ENCODE measurements at places on chromosomes 1 and 21. TPM values are rescaled to one million over a fixed set of nuclear protein-coding genes. Genes with fewer than 3 reads are reported as not detected.
A peak's percentile ranks its signal among the peaks of the same experiment; 100 is the strongest.

DNA sequence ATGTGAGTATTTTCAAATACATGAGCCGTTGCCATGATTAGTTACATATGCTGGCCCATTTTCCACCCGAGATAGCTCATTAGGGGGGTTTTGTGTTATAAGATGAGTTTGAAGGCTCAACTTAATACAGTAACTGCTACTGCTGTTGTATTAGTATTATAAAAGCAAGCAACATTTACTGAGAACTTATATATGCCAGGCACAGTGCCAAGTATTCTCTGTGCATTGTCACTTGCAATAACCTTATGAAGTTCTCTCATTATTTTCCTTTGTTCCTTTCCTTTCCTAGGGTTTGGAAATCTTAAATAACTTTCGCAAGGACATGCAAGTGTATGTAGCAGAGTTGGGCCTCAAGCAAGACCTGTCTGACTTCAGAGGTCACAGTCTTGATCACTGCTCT lies 107.9 kb downstream of the RYR2 start:
- no peak for DNase-seq

DNA sequence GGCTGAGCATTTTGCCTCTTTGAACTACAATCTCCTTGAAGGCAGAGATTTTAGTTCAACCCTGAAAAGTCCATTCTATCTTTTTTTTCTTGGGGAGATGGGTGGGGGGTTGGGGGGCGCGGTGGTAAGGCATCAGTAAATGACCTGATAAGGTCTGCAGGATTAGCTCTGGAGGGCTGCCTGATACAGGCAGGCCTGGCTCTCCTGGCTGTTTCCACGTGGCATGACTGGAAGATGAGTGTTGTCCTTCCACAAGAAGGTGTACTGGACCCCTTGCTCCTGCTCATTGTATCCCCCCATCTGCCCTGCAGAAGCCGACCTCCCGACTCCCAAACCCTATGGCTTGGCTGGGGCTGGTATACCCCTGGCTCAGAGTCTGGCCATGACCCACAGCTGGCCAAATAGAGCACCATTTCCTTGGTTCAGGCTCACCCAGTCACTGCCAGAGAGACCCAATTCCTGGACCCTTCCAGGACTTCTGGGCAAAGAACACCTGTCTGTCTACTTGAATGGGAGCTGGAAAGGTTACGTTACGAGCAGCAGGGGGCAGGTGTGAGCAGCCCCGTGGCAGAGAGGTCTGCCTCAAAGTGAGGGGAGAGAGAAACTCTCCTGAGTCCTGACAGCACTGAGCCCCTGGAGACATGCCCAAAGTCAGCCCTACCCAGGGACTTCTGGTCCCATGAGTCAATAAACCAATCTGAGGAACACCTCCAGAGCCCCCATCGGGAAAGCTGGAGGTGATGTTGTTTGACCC lies 17.0 kb downstream of the DHRS3 start:
- DNase-seq = peak; percentile 65

GRCh38 chr1:71304125-71304524 lies 223.3 kb upstream of the ZRANB2 start:
- no peak for DNase-seq

CNST gene
- polyA plus RNA-seq = 15.4 TPM

GRCh38 chr1:107874221-107874620 lies 90.8 kb downstream of the VAV3 start:
- no peak for DNase-seq

DNA sequence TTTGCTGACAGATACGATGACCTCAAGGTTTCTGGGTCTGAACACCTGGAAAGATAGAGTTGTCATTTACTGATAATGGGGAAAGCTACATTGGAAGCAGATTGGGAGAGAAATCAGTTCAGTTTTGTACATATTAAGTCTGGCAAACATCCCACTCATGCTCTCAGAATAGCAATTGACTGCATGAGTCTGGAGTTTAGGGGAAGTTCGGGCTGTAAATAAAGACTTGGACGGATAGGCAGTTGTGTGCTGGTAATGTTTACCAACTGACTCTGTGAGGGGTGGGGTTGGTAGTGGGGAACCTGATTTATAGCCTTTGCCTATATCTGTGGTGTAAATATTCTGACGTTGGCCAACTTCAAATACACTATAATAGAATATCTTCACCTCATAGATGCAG lies 4.0 kb downstream of the H6PD start:
- DNase-seq = no peak

LCE1C gene
- polyA plus RNA-seq = 3.0 TPM

LDLRAD1 gene
- 0.18 TPM for polyA plus RNA-seq

GRCh38 chr1:200362421-200362820 lies 47.4 kb downstream of the ZNF281 start:
- DNase-seq = no peak

DNA sequence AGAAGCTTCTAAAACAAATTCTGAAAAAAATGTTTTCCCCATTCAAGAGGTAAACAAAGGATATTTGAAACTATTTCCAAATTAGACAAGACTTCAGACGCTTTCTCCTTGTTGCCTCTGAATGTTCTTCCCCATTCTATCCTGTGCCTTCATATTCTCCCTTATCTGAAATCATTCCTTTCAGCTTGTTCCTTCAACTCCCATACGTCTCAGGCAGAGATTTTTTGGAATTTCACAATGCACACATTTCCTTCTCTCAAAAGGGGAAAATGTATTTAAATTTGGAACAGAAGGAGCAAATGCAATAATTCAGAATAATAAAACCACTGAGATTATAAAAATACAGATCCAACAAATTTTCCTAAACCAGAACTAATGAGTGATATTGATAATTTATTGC lies 198.7 kb upstream of the IVNS1ABP start:
- no peak for DNase-seq

GRCh38 chr1:35350872-35351271 lies 82.4 kb downstream of the ZMYM4 start:
- no peak for DNase-seq

OR10R2 gene
- 0.39 TPM for polyA plus RNA-seq

ZMYM4 gene
- 17.3 TPM for polyA plus RNA-seq

CD1E gene
- 154 TPM for polyA plus RNA-seq

- no peak for DNase-seq
Observed at GRCh38 chr1:158998781-158999161, 10.9 kb upstream of the IFI16 start.

DNA sequence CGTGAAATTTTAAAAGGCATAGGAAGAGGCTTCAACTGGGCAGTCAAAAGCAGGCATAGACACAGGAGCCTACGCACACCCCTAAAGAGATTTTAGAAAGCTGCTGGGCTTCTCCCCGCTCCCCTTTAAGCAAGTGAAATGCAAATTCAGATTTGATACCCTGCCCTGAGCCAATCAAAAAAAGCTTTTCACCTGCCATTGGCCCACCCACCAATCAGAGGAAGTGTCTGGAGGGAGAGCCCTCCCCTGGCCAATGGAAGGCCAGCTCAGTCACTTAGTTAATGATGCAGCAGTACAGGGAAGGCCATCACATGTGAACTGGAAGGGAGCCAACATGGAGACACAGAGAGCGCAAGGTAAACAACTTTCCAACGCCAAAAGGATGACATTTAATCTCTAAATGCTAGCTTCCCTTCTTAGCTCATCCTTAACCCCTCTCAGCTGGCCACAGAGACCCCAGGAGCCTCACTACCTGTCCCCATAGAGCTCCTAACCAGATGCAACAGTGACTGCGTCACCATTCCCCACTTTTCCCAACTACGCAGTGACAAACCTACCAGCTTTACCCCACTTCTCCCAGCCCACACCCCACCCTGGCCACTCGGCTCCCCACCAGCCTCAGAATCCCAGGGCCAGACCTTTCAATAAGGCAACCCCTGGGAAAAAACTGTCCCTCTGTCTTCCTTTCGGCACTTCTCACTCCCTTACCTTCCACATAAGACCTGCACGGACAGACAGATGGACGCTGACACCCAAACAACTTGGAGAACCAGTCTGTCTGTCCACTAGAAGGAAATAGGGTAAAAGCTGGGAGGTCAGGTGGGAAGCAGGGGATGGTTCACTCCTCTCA lies 71.0 kb downstream of the CD46 start:
- DNase-seq = no peak

GRCh38 chr21:43921979-43922945 lies 57.2 kb downstream of the AGPAT3 start:
- DNase-seq = peak; percentile 17

KCND3 gene
- polyA plus RNA-seq = 0.73 TPM

DNA sequence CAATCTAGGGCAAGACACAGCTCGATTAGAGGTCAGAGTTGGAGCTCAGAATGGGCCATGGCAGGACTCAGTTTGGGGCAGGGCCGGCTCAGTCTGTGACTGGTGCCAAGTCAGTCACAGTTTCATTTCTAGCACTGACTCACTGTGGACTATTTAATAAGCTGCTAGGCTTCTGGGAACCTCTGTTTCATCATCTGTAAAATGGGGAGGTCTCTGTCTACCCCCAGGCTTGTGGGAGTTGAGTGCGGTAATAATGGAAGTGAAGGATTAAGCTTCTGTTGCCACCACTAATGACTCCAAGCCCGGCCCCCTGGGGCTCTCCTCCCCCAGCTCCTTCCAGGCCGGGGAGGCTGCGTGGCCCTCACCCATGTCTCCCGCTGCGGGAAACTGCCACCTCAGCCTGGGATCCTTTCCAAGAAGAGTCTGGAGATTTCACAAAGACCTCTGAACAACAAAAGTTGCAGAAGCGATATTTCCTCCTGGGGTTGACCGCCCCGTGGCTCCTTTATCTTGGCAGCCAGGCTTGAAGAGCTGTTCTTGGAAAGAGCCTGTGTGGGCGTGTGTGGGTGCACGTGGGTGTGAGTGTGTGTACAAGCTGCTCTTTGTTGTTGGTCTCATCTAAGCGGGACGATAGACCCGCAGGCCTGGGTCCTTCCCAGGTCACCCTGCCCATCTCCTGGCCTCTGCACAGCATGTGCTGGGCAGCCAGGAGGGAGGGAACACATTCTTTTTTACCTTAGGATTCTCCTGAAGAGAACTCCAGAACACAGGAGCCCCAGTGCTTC lies 29.1 kb downstream of the KNCN start:
- no peak for DNase-seq

- DNase-seq = no peak
Observed at GRCh38 chr1:54583871-54584270, 35.8 kb downstream of the ACOT11 start.

- DNase-seq = no peak
Observed at GRCh38 chr1:42423681-42424080, 32.1 kb downstream of the ZMYND12 start.

LRRC71 gene
- 0.11 TPM for polyA plus RNA-seq

DNA sequence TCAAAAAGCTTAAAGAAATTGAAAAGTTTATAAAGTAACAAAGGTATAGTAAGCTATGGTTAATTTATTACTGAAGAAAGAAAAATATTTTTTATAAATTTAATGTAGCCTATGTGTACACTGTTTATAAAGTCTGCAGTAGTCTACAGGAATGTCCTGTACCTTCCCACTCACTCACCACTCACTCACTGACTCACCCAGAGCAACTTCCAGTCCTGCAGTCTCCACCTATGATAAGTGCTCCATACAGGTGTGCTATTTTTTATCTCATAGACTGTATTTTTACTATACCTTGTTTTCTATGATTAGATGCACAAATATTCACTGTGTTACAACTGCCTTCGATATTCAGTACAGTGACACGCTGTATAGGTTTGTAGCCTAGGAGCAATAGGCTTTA lies 106.6 kb downstream of the NR5A2 start:
- no peak for DNase-seq

- no peak for DNase-seq
Observed at GRCh38 chr1:31814041-31814511, 1.7 kb downstream of the SPOCD1 start.

GRCh38 chr1:38776466-38777065 lies 83.0 kb downstream of the RRAGC start:
- DNase-seq = no peak

C1orf56 gene
- polyA plus RNA-seq = 2.1 TPM

DNA sequence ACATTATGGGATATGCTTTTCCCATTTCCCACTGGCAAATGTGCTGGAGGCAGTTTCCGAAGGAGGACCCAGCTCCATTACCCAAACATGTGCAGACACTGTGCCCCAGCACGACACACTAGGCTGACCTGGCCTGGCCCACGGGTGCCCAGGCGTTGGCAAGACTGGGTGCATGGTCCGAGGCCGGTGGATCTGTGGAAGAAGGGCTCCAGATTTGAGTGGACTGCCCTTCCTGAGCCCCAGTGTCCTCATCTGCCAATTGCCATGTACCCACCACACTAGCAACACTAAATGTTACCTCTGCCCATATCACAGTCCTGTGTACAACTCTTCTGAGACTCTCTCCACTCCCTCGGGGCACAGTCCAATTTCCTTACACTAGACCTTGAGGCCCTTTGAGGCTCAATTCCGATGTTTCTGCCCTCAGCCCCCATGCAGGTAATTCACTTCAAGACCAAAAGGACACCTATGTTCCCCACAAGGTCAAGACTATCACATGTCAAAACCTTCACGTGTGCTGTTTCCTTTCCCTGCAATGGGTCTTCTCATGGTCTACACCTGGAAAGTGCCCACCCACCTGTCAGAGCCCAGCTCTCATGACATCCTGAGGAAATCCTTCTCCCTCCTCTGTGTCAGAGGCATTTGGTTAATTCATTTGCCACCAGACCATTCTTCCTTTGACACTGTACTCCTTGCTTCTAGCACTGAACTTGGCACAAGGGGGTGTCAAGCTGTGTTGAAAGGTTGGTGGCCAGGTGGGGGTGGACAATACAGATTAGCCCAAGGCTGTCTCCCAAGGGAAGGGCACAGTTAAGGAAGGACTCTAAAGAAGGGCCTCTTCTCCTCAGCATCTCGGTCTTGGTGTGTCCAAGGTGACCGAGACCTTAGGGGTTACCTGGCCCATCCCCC lies 124.9 kb downstream of the DMRTB1 start:
- DNase-seq = no peak

GRCh38 chr1:156638189-156638985 lies 3.5 kb upstream of the BCAN start:
- no peak for DNase-seq

GRCh38 chr1:211469938-211470529 lies 21.9 kb downstream of the RD3 start:
- no peak for DNase-seq

SRSF11 gene
- polyA plus RNA-seq = 306 TPM
